ENCODE measurements at places on chromosomes 7 and 10.

- H3K27me3 ChIP-seq: no peaks in the 10 kb centered on the region
- no peak overlapping the region for H3K27ac ChIP-seq
- H3K4me1 ChIP-seq: no peaks in the 10 kb centered on the region
- H3K36me3 ChIP-seq: no peaks in the 10 kb centered on the region
- no peak overlapping the region for H3K4me3 ChIP-seq
These were observed 119.1 kb downstream of the CNOT4 start for GRCh38 chr7:135390829-135391228.

GRCh38 chr7:130332259-130333053, 12.2 kb upstream of the CPA5 start:
- no peak for DNase-seq
- H3K27me3 ChIP-seq: no peaks in the 10 kb centered on the region
- H3K27ac ChIP-seq: no peak overlapping the region
- no peak overlapping the region for H3K4me3 ChIP-seq

DNA sequence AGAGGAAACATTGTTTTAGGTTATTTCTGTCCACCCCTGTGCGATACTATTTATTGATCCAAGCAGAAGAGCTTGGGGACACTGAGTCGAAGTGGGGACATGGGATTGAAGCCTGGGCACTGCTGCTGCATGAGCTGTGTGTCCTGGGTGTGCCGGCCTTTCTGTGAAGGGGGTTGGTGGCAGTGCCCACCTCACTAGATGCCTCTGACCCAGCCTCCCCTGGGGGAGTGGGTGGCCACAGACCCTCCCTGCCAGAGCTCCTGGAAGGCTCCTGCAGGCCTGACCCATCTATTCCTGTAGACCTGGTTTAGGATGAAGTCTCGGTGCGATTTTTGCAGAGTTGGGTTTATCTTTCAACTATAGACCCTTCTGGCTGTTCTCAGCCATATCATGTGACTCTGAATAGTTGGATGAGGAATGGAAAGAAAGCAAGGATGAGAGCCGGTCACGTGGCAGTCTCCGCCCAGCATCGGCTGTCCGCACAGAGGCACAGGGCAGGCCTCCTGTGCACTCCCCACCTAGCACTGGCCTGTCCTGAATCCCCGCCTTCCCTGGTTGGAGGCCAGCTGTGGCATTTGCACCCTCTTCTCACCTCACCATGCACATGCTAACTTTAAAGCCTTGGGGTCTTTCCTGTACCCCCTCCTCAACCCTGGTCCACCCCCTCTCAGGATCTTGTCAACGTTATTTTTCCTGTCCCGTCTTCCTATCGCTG, 17.6 kb upstream of the SH2D4B start:
- DNase-seq: no peak
- no peaks in the 10 kb centered on the region for H3K27me3 ChIP-seq
- H3K4me1 ChIP-seq: no peaks in the 10 kb centered on the region
- H3K4me3 ChIP-seq: no peak overlapping the region
- no peak overlapping the region for H3K27ac ChIP-seq
- H3K36me3 ChIP-seq: no peaks in the 10 kb centered on the region

DNA sequence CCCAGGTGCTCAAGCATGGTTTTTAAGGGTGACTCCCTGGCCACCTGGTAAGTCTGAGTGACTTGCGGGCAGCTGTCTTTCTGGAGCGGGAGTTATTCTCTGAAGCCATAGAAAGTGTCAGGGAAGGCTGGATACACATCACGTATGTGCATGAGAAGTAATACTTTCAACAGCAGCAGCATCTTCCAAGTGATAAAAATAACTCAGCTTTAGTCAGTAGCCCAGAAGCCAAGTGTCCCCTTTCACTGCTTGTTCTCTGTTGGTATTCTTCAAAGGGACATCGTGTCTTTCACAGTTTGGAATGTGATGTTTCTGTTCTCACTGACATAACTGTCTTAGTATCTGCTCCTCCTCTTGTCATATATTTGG, 97.6 kb downstream of the KIAA1217 start:
- no peaks in the 10 kb centered on the region for H3K27me3 ChIP-seq
- no peak for DNase-seq
- no peak overlapping the region for H3K27ac ChIP-seq
- no peaks in the 10 kb centered on the region for H3K4me1 ChIP-seq
- H3K4me3 ChIP-seq: no peak overlapping the region

DNA sequence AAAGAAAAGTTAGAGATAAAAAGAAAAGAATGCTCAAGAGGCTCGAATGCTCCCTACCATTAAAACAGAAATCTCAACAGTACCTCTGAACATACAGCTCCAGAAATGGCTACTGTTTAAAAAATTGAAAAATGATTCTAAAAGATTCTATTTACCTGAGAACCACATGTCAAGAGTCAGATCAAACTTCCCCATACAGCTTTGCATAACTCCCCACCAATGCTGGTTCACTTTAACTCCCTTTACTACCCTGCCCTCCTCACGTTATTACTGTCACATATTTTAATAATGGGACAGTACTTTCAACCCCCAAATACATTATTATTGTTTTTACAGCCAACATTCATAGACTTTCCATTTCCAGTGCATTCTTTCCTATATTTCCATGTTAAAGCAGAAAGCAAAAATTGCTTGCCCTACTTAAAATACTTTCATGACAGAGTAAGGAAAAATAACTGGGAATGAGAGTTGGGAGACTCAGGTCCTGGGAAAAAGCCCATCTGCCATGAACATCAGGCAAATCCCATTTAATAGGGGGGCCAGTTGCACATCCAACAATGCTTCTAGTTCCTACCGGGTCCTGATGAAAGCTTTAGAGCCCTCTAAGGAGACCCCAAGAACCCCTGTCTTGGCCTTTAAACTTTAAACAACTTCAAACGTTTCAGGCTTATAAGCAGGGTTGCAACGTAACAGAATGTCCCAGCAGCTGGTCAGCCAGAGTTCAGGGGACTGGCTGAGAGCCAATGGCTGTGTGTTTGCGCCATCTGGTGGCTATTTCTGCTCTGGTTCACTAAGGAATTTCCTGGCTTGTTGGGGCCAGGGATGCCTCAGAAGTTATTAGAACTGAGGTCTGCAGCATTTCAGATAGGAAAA, 247.4 kb downstream of the ELMO1 start:
- DNase-seq: peak; percentile 85
- no peak overlapping the region for H3K4me3 ChIP-seq
- peaks cover 8% of the 10 kb centered on the region for H3K36me3 ChIP-seq
- H3K27me3 ChIP-seq: no peaks in the 10 kb centered on the region
- H3K4me1 ChIP-seq: no peaks in the 10 kb centered on the region

DNA sequence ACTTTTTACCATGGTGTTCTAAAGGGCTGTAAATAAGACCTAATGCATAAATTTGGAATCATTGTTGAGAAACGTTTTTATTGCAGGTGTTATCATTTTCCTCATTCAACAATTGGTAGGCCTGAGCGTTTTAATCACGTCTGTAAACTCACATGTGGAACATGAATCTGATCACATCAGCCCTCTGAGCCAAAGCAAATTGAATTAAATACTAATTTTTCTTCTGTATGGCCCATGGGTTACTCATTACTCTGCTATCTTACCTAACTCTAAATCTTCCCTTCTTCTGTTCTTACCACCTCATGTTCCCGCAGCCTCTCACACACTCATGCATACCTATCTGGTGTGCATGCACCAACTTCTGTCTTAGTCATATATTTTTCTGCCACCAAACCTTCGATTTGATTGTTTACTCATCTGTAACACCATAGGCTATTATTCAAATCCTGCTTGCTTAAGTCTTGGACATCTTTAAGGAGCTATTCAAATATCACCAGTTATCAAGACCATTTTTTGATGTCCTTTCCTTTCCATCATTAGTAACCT, 82.3 kb downstream of the NXPH1 start:
- no peak overlapping the region for H3K27ac ChIP-seq
- H3K4me1 ChIP-seq: no peaks in the 10 kb centered on the region
- no peaks in the 10 kb centered on the region for H3K27me3 ChIP-seq

GRCh38 chr7:157786375-157787274, 449.8 kb downstream of the DNAJB6 start:
- no peaks in the 10 kb centered on the region for H3K4me1 ChIP-seq
- no peak for DNase-seq
- H3K27me3 ChIP-seq: no peaks in the 10 kb centered on the region
- no peak overlapping the region for H3K4me3 ChIP-seq
- no peaks in the 10 kb centered on the region for H3K36me3 ChIP-seq
- H3K27ac ChIP-seq: no peak overlapping the region

DNA sequence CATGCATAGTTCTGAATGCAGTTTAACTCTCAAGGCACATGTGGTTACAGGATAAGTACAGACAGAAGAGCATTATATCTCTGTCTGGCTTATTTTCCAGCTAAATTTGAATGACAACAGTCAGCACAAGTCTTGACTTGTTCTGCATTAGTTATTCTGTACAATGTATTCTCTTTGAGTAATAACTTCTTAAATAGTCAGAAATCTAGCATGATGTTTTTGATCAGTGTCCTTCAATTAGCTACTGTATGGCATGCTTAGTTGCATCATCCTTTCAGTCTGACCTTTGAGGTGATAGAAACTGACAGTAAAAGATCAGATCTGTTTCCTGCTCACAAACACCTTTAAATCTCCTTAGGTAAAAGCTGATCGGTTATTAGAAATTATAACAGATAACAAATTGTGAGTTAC, 118.1 kb downstream of the ARL4A start:
- no peaks in the 10 kb centered on the region for H3K27me3 ChIP-seq
- no peak for DNase-seq
- no peaks in the 10 kb centered on the region for H3K4me1 ChIP-seq
- H3K27ac ChIP-seq: no peak overlapping the region

- no peak for DNase-seq
- no peaks in the 10 kb centered on the region for H3K27me3 ChIP-seq
- no peaks in the 10 kb centered on the region for H3K36me3 ChIP-seq
These were observed 40.7 kb downstream of the ANK3 start for GRCh38 chr10:60348982-60349381.

- H3K4me1 ChIP-seq: no peaks in the 10 kb centered on the region
- no peak for DNase-seq
These were observed 359.4 kb upstream of the CELF2 start for GRCh38 chr10:10658172-10658785.

- DNase-seq: no peak
- no peak overlapping the region for H3K4me3 ChIP-seq
- H3K4me1 ChIP-seq: no peaks in the 10 kb centered on the region
- no peaks in the 10 kb centered on the region for H3K27me3 ChIP-seq
- H3K27ac ChIP-seq: no peak overlapping the region
- no peaks in the 10 kb centered on the region for H3K36me3 ChIP-seq
These were observed 50.0 kb upstream of the FRMD4A start for GRCh38 chr10:14380746-14381145.

GRCh38 chr7:119452401-119452800, 820.6 kb upstream of the KCND2 start:
- H3K4me1 ChIP-seq: no peaks in the 10 kb centered on the region
- no peak overlapping the region for H3K4me3 ChIP-seq
- no peaks in the 10 kb centered on the region for H3K27me3 ChIP-seq
- no peak for DNase-seq
- H3K27ac ChIP-seq: no peak overlapping the region

GRCh38 chr7:30181211-30181610, 46.4 kb downstream of the MTURN start:
- H3K27me3 ChIP-seq: no peaks in the 10 kb centered on the region
- no peak for DNase-seq
- H3K36me3 ChIP-seq: no peaks in the 10 kb centered on the region
- no peak overlapping the region for H3K27ac ChIP-seq
- H3K4me3 ChIP-seq: no peak overlapping the region
- H3K4me1 ChIP-seq: no peaks in the 10 kb centered on the region

- DNase-seq: no peak
- H3K4me1 ChIP-seq: no peaks in the 10 kb centered on the region
- no peak overlapping the region for H3K27ac ChIP-seq
- no peak overlapping the region for H3K4me3 ChIP-seq
- H3K27me3 ChIP-seq: no peaks in the 10 kb centered on the region
- no peaks in the 10 kb centered on the region for H3K36me3 ChIP-seq
These were observed 697.6 kb upstream of the GALNT17 start for GRCh38 chr7:70434376-70434775.

DNA sequence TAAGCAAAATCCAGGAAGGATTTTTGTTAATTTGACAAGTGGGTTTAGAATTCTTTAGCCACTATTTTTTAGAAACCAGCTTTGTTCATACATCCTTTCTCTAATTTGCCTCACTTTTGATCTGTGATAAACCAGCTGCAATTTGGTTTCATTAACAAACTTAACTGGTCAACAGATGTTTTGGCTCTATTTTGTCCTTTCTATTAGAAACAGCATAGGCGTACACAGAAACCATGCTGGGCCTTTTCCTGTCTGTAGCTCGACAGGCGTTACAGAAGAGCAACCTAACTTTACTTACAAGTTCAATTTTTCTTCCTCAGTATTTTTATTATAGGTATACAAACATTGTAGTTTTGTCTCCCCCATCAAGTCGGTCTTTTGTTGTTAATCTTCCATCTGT, 28.2 kb downstream of the KAT6B start:
- no peak for DNase-seq
- no peak overlapping the region for H3K27ac ChIP-seq
- H3K36me3 ChIP-seq: no peaks in the 10 kb centered on the region

- no peaks in the 10 kb centered on the region for H3K4me1 ChIP-seq
- H3K36me3 ChIP-seq: no peaks in the 10 kb centered on the region
- DNase-seq: no peak
- no peaks in the 10 kb centered on the region for H3K27me3 ChIP-seq
- H3K27ac ChIP-seq: no peak overlapping the region
These were observed 23.4 kb upstream of the DMTF1 start for GRCh38 chr7:87128861-87129267.

- H3K27me3 ChIP-seq: no peaks in the 10 kb centered on the region
- H3K36me3 ChIP-seq: no peaks in the 10 kb centered on the region
- no peak overlapping the region for H3K27ac ChIP-seq
- no peak for DNase-seq
- H3K4me3 ChIP-seq: no peak overlapping the region
These were observed 113.2 kb downstream of the SND1 start for GRCh38 chr7:127765150-127765549.

DNA sequence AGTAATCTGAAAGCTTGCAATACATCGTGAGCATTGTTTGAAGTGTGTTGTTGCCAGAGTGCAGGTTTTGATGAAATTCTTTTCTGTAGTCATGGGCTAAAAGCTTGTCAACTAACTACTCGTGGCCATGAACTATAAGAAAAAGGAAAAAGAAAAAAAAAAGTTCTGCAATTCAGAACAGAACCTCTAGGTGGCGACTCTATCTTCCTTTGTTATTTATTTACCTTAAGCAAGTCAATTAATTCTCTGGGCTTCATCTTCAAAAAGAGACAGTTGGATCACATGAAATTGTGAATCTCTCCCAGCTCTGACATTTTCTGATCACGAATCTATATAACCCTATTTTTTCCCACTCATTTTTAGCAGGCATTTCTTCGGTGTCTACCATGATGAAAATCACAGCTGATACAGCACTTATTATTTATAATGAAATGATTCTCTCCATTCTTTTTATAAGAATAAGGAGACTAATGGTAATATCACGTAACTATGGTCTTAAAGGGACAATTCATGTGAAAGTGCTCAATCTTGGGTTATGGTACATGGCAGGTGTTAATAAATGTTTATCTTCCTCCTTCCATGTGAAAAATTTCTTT, 18.8 kb downstream of the TMEM196 start:
- H3K4me3 ChIP-seq: no peak overlapping the region
- H3K27ac ChIP-seq: no peak overlapping the region
- no peak for DNase-seq
- no peaks in the 10 kb centered on the region for H3K4me1 ChIP-seq
- H3K36me3 ChIP-seq: no peaks in the 10 kb centered on the region
- H3K27me3 ChIP-seq: no peaks in the 10 kb centered on the region

GRCh38 chr7:1029637-1030443, 14.5 kb upstream of the GPR146 start:
- H3K36me3 ChIP-seq: no peaks in the 10 kb centered on the region
- H3K4me1 ChIP-seq: no peaks in the 10 kb centered on the region
- no peak overlapping the region for H3K4me3 ChIP-seq
- no peaks in the 10 kb centered on the region for H3K27me3 ChIP-seq
- no peak for DNase-seq
- H3K27ac ChIP-seq: no peak overlapping the region

- no peaks in the 10 kb centered on the region for H3K4me1 ChIP-seq
- no peak overlapping the region for H3K4me3 ChIP-seq
- no peaks in the 10 kb centered on the region for H3K36me3 ChIP-seq
These were observed 7.2 kb upstream of the CHCHD1 start for GRCh38 chr10:73774637-73775036.

Measured in right lobe of liver (tissue), 6 donors.